ENCODE measurements at places on chromosomes 1 and 21. TPM values are rescaled to one million over a fixed set of nuclear protein-coding genes. Genes with fewer than 3 reads are reported as not detected.

The IQCC gene
- total RNA-seq: 1.0 TPM

The BGLAP gene
- 0.63 TPM for total RNA-seq

The CXADR gene
- total RNA-seq: 48.3 TPM

The ZNF695 gene
- 1.0 TPM for total RNA-seq

The COL11A1 gene
- total RNA-seq: under 0.01 TPM

DNA sequence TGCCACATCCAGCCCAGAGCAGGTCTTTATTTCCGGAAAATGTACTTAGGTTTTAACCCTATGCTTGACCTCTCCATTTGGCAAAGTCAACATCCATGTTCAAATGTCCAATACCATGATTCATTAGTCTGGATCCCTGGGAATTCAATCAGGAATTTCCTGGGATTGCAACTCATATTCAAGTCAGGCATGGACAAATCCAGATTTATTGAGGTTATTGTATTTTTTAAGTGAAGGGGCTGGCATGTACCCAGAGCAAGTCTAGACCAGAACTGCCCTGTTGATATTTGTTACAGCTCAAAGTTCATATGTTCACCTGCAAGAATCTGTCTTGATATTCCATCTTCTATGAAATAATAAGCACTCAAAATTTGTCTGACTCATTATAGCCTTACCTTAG, 521.1 kb downstream of the ADGRL2 start:
- no peak for DNase-seq

DNA sequence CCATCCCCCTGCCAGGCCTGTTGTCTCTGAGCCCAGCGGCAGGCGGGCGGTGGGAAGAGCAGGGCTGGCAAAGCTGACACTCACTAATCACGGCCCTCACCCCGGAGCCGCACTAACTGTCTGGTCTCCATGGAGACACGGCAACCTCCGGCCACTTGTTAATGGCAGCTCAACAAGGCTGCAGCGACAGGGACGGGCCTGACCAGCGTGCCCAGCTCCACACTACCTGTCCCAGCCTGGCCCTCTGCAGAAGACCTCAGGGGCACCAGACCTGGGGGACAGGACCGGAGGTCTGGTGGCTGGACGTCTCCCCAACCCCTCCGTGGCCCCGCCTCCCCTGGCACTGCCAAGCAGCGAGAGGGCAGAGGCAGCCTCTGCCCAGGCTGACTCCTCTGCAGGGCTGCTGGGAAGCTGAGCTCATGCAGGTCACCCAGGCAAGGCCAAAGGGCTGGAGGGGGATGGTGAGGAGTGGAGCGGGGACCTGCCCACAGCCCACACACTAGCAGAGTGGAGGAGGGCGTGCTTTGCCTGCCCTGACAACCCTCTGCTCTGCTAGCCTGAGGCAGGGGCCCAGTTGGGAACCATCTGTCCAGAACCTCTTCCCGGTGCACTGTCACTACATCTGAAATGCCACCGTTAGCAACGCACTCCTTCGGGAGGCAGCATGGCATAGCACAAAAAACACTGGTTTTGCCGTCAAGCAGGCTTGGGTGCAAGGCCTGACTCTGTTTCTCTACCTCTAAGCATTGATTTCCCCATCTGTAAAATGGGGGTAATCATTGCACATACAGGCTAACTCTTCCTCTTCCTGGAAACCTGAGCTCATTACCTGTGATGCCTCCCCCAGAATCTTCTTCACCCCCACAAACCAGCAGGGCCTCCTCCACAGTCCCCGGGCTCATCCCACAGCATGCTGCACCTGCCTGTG, 29.6 kb upstream of the WASF2 start:
- no peak for DNase-seq

DNA sequence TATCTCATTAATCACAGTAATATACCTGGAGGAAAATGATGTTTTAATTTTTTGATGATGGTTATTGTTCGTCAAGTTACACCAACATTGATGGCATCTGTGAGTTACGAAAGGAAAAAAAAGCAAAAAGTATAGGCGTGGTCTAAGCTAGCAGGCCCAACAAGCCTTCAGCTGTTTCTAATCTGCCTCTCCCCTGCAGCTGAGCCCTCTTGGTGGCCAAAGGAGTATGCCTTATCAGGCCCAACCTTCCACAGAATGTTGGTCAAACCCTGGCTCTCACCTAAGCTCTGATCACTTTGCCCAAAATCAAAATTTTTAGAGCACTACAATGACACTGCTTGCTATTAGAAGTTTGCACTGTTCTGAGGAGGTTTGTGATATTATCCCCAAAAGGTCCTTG, 4.9 kb downstream of the C1orf105 start:
- no peak for DNase-seq

DNA sequence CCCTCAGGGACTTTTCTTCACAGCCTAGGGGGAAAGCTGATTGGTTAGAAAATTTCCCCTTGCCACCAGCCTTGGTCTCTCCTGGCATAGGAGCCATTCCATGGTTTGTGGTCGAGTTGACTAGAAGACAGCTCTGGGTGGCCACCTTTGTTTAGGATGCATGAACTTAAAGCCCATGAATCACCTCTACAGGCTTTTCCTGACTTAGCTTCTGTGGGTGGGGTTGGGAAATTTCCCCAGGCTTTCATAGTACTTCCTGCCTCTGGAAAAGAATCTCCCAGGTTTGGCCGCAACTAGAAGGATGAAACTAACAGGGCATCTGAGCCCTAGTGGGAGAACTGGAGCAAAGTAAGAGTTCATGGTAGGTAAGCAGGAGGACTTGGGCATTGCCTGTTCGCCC, 72.6 kb downstream of the SNRPE start:
- peak; percentile 15 for DNase-seq

DNA sequence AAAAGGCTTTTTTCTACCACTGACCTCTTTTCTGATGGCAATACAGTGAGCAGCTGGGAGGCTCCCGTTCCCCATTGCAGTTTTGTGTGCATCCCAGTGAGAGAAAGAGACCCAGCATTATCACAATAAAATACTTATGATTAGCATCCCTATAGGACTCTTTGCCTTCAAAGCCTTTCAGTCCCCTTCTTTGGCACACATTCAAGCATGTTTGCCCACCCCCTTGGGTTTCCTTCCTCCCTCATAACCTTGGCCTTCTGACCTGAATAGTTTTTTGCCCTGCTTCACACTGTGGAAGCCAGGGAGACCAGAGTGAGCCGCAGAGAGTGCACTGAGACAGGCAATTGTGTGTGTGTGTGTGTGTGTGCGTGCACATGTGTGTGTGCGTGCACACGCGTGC, 13.2 kb upstream of the PLXNA2 start:
- no peak for DNase-seq

- DNase-seq: no peak
Observed at GRCh38 chr1:97379387-97380075, 541.3 kb downstream of the DPYD start.

DNA sequence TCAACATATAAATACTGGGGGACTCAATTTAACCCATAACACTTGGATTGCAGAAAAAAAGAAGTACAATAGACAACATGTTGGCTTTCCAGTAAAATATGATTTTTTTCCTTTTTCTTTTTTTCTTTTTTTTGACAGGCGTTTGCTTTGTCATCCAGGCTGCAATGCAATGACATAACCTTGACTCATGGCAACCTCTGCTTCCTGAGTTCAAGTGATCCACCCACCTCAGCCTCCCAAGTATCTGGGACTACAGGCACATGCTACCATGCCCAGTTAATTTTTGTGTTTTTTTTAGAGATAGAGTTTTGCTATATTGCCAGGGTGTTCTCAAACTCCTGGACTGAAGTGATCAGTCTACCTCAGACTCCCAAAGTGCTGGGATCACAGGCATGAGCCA, 1512.0 kb upstream of the PRMT6 start:
- DNase-seq: no peak

- no peak for DNase-seq
Observed at GRCh38 chr1:66606362-66607065, 72.6 kb downstream of the SGIP1 start.

DNA sequence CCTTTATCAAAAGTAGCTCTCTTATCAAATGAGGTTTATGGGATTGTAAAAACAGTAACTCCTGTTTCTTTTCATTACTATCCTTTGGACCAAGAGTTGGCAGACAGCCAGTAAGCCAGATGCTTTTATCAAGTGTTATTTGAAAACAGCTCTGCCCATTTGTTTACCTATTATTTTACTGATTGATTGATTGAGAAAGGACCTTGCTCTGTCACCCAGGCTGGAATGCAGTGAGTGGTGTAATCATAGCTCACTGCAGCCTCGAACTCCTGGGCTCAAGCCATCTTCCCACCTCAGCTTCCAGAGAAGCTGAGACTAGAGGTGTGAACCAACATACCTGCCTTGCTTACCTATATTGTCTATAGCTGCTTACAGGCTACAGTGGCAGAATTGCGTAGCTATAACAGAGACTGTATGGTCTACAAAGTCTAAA, 3.6 kb downstream of the PRKAB2 start:
- DNase-seq: peak; percentile 48

DNA sequence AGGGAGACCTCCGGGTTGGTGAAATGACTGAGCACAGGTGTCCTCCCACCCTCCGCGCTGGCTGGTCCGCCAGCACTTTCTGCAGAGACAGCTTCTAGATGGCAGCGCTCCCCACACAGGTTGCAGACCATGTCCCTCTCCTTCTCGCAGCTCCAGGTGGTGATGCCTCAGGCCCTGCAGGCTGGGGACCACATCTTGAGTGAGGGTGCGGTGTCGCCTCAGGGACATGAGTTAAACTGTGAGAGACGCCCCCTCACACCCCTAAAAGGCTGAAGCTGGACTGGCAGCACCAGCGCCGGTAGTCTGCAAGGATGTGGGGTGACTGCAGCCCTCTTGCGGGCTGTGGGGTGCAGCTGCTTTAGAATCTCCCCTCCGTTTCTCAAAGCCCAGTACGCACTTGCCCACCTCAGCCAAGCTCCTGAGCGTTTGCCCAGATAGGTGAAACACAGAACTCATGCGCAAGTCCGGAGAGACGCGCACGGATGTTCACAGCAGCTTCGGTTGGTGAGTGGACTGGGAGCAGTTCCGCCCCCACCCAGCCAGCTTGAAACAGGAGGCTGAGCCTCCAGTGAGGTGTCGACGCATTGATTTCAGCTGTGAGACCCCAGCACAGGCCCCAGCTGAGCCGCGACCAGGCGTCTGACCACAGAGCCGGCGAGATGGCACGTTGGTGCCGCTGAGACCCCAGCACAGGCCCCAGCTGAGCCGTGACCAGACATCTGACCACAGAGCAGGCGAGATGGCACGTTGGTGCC, 28.6 kb downstream of the COL6A1 start:
- DNase-seq: no peak

- DNase-seq: no peak
Observed at GRCh38 chr1:157168015-157168414, 29.8 kb upstream of the ETV3 start.

- no peak for DNase-seq
Observed at GRCh38 chr1:200274116-200274515, 135.7 kb downstream of the ZNF281 start.

DNA sequence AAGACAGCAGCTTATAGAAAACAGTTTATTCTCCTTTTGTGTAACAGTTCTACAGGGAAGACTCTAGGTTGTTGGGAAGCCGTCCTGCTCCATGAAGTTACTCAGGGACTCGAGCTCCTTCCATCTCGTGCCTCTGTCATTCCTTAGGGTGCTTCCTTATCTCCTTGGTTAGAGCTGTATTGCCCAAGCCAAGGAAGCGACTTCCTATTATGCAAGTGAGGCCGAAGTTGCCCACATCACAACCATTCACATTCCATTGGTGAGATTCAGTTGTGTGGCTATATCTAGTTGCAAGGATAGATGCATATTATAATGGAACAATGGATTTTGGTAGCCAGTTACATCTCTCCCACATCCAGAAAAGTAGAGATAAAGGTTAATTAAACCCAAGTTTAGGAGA, 9.0 kb downstream of the GSTM5 start:
- DNase-seq: no peak

DNA sequence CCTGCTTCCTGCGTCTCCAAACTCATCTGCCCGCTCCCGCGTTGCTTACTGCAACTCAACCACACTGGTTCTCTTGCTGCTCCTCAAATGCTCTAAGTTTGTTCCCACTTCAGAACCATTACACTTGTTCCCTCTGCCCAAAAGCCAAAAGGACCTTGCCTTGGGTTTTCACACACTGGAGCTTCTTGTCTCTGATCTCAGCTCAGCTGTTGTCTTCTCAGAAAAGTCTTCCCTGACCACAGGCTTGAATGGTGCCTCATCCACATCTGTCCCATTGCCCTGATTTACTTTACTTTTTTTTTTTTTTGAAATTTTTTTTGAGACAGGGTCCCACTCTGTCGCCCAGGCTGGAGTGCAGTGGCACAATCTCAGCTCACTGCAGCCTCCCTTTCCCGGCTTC, 44.3 kb upstream of the SYT14 start:
- peak; percentile 0 for DNase-seq

DNA sequence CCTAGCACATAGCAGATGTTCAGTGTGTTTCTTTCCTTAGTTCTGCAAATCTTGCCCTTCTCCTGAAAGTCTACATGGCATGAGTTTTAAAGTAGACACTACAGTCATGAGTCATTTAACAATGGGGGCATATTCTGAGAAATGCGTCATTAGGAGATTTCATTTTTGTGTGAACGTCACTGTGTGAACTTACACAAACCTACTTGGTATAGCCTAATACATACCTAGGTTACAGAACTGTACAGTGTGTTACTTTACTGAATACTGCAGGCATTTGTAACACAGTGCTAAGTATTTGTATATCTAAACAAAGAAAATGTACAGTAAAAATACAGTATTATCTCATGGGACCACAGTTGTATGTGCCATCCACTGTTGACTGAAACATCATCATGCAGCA, 10.0 kb downstream of the TTF2 start:
- DNase-seq: no peak
